ENCODE measurements at places on chromosomes 1 and 21.
A peak's percentile ranks its signal among the peaks of the same experiment; 100 is the strongest.

DNA sequence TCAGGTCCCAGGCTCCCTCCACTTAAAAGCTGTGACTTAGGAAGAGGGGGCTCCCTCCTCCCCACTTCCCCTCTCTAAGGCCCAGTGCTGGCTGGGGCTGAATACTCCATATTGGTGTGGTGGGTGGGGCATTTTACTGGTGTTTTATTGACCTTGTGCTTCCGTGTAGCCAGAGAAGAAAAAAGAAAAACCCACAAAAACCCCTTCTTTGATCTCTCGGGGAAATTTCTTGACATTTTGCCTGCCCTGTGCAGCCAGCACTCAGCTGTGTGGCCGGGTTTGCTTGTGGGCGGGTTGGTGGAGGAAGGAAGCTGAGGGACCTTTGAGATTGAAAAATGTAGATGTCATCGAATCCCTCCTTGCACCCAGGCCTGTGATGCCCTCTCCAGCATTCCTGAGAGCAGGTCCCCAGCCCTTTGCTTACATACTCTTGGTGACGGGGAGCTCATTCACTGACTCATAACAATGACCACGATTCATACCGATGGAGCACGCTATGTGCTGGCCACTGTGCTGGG, 24.8 kb downstream of the TNFRSF8 start:
- no peak for DNase-seq

- DNase-seq: no peak
Observed at GRCh38 chr21:30818837-30819610, 6.0 kb upstream of the KRTAP8-1 start.

DNA sequence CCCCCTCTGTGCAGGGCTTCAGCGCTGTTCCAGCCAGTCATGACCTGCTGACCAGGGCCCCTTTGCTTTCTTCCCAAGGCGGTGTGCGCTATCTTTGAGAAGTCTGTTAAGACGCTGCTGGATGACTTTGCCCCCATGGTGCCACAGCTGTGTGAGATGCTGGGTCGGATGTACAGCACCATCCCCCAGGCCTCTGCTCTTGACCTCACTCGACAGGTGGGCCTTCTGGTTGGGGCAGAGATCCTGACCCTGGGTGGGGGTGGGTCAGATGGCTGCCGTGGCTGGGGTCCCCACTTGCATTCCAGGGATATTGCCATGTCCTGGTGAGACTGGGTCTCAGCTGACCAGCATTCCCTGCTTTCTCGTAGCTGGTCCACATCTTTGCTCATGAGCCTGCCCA, 9.0 kb upstream of the DPH2 start:
- DNase-seq: no peak

DNA sequence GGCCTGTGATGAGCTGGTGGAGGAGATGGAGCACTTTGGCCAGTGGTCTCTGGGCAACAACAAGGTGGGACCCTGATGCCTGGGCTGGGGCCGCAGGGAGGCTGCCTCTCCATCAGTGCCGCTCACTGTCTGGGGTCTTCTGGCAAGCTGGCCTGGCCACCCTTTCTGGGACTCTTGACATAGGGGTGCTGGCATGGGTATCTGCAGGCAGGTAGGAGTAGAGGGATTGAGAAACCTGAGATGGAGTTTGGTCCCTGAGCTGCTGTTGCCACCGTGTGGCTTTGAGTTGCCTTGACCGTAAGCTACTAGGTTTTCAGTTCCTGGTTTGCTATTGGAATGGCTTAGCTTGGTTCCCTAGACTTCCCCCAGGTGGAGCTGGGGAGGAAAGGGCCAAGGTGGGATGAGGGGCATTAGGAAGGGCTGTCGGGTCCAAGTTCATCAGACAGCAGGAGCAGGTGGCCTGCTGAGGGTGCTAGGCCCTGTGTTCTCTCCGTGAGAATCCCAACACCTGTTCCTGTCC, 13.2 kb upstream of the MFN2 start:
- DNase-seq: no peak

DNA sequence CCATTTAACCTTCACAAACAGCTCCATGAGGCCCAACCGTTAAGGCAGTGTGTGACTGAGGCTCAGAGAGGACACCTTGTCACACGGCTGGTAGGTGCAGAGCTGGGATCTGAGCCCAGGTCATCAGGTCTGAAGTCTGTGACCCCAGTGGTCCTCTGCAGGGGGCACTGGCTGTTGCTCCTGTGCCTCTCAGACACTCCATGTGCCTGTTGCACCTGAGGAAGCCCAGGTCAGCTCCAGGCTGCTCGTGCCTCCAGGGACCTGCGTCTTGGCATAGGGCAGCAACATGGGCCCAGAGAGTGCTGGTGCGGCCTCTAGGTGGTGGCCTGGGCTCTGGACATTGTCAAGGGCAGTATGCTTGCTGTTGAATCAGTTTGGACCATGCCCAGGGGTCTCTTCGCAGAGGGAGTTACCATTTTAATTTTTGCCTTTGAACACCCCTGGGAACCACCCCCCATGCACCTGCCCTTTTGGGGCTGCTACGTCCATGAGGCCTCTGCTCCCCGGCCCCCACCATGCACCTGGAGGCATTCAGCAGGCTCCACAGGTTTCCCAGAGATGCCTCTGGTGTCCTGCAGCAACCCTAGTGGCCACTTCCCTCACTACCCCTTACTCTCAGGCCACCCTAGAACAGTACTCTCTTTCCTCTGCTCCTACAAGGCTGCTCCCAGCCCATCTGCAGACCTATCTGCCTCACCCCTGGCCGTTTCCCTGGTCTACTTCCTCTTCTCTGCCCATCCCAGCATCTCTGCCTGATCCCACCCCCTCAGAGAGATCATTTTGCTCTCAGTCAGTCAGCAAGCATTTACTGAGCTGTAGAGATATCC, 25.2 kb upstream of the EPS8L3 start:
- no peak for DNase-seq

- no peak for DNase-seq
Observed at GRCh38 chr1:246166841-246167240, 340.2 kb downstream of the SMYD3 start.

- DNase-seq: no peak
Observed at GRCh38 chr1:8154621-8155052, 128.5 kb upstream of the ERRFI1 start.

DNA sequence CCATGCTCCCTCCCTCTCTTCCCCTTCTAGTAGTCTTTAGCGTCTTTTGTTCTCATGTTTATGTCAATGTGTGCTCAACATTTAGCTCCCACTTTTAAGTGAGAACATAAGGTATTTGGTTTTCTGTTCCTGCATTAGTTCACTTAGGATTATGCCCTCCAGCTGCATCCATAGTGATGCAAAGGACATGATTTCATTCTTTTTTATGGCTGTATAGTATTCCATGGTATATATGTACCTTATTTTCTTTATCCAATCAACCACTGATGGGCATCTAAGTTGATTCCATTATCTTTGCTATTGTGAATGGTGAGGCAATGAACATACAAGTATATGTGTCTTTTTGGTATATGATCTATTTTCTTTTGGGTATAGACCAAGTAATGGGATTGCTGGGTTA, 38.3 kb upstream of the PALMD start:
- no peak for DNase-seq

DNA sequence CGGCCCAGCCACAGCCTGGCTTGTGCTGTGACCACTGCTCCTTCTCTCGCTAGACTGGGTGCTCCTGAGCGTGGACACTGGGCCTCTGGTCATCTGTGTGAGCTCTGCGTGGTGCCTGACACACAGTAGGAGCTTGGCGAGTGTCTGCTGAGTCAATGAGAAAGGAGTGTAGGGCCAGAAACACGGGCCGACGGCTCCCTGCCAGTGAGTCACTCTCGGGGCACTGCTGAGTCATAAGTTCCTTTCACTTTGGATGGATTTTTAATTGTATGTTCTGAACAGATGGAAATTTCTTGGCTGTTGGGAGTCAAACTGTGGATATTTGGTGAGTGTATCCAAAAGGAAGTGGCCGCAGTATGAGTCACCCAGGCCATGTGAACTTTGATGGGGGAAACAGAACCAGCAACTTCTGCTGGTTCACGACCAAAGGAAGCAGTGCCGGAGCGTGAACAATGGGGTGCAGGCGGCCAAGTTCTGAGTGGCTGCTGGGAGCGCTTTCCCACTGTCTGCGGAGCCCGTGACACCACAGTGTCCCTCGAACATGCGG, 41.0 kb upstream of the COL18A1 start:
- DNase-seq: peak; percentile 93

- DNase-seq: peak; percentile 96
Observed at GRCh38 chr1:25695090-25695770, 78.6 kb downstream of the MAN1C1 start.

- no peak for DNase-seq
Observed at GRCh38 chr1:108808438-108808837, 48.5 kb downstream of the AKNAD1 start.

- no peak for DNase-seq
Observed at GRCh38 chr1:173168941-173169340, 38.2 kb downstream of the TNFSF4 start.

DNA sequence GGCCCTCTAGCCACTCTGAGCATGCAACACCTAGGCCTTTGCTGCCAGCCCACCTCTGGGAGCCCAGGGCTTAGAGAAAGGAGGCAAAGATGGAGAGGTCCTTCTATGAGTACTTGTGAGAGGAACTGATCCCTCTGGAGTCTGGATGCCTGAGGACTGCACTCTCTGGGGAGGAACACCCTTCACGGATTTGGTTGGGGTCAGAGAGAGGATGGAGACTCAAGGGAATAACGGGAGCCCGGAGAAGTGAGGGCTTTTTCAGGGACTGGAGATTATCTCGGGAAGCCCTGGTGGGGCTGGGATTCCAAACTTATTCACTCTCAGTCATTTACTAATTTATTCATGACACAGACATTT, 413 bp upstream of the C1orf232 start:
- no peak for DNase-seq

GRCh38 chr1:185491604-185492003, 174.6 kb upstream of the IVNS1ABP start:
- DNase-seq: no peak

DNA sequence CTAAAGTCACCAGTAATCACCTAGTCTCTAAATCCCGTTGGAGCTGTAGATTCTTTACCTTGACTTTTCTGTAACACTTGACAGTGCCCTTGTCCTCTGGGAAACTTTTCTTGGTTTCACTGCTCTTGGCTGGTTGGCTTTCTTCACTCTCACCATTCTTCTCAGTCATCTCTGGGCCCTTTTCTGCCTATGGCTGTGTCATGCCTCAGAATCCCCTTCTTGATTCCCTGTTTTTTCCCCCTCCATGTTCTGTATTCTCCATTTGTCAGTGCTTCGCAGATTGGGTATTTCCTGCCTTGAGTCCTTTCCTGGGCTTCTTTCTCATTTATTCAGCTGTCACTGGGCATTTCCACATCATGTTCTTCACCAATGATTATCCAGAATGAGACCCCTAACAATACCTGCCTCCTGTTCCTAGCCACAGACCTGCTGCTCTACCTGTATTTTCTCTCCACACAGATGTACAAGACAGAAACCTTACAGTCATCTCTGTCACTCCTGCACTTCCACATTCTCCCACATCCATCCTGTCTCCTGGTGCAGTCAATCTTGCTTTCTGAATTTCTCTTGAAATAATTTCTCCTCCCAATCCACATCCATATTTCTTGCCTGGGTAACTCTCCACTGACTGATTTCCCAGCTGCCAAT, 14.7 kb downstream of the UCK2 start:
- no peak for DNase-seq

DNA sequence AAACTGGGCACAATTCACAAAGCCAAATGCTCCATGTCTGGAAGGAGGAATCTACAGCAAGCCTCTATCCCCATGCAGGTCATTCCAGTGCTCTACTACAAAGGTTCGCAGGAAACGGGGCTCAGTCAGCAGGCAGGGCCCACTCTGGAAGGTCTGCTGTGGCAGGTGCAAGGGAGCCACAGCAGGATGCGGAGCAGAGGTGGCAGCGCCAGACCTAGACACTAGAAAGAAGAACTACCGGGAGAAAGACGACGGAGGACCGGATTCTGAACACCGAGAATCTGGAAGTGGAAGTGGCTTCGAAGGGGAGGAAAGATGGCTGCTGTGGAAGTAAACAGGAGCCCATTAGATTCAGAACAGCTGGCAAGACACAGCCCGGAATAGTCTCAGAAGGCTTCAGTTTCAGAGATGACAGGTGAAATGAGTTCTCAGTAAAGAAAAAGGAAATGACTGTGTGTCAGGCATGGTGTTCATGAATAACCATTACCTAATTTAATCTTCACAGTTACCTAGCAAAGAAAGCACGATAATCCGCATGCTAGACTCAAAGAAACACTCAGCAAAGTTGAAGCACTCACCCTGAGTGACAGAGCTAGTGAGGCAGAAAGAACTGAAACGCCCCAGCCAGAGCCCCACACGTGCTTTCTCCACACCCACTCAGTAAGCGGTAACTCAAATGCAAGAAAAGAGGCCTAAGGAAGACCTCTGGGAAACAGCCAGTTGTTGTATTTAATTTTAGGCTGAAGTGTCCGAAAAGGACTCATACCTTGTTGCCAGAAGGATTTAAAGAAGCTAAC, 21.4 kb downstream of the SETD4 start:
- no peak for DNase-seq

GRCh38 chr1:29802181-29803068, 566.1 kb downstream of the PTPRU start:
- DNase-seq: no peak

DNA sequence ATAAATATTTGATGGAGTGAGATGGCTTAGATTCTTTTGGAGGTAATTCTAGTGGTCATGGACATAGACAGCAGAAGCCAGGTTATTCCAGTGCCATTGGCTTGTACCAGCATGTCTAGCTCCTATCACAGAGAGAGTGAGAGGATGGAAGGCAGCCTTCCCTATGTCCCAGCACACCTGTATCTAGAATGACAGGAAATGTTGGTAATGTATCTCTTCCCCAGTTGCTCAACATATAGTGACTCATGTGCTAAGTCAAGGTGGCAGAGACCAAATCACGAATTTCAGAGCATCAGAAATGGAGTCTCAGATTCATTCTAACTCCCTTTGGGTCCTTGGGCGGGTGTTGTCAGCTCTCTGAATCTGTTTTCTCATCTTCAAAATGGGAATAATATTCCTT, 28.4 kb downstream of the METTL13 start:
- DNase-seq: no peak

GRCh38 chr1:209870151-209870831, 42.5 kb downstream of the UTP25 start:
- DNase-seq: peak; percentile 75

GRCh38 chr1:84370831-84371394, 27.4 kb upstream of the DNASE2B start:
- DNase-seq: no peak

DNA sequence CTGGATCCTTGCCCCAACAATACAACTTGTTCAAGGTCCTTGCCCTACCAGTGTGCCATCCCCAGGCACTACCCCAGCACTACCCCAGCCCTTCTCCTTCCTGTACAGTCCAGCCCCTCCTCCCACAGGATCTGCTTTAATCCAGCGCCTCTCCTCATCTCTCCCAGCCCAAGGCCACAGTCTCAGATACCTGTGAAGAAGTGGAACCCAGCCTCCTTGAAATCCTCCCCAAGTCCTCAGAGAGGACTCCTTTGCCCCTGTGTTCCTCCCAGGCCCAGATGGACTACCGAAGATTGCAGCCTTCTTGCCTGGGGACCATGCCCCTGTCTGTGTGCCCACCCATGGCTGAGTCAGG, 6.5 kb upstream of the CDC20 start:
- DNase-seq: no peak

- no peak for DNase-seq
Observed at GRCh38 chr1:2631136-2632050, 1.4 kb downstream of the MMEL1 start.

GRCh38 chr1:192824511-192824910, 15.7 kb downstream of the RGS2 start:
- DNase-seq: no peak

- no peak for DNase-seq
Observed at GRCh38 chr1:212864201-212864600, 6.1 kb downstream of the FLVCR1 start.
